CD4-positive, alpha-beta T cell treated with Interleukin-17A for 1 hour (primary cell): ENCODE measurements at places on chromosomes 7 and 10.

DNA sequence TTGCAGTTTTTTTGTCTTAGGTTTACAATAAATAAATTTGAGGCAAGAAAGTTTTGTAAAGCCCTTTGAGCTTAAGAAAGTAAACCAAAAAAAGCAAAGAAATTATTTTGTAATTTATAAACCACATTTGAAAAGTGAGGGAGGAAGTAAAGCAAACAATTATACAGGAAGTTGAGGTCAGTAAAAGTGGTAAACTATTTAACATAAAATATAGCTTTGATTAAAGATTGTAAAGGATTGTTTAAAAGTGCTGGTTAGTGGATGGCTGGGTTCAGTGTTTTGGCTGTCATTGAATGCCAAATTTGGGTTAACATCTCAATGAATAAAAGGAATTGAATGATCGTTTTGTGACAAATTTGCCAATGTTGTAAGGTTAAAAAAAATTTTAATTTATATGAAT lies 9.9 kb downstream of the SOSTDC1 start:
- no peak for DNase-seq

GRCh38 chr7:48466713-48467112 lies 295.5 kb downstream of the ABCA13 start:
- no peak for DNase-seq

- DNase-seq: no peak
Observed at GRCh38 chr10:36221101-36221500, 579.0 kb upstream of the FZD8 start.

DNA sequence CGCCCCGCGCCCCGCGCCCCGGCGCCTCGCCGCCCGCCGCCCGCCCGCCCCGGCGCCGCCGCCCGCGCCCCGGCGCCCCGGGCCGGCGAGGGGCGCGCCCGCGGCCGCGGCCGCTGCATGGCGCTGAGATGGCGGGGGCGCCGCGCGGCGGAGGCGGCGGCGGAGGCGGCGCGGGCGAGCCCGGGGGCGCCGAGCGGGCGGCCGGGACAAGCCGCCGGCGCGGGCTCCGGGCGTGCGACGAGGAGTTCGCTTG lies 174 bp downstream of the ADCY1 start:
- DNase-seq: no peak

GRCh38 chr7:97167176-97167575 lies 49.7 kb downstream of the SDHAF3 start:
- no peak for DNase-seq

- no peak for DNase-seq
Observed at GRCh38 chr7:35705932-35706461, 11.1 kb upstream of the HERPUD2 start.

DNA sequence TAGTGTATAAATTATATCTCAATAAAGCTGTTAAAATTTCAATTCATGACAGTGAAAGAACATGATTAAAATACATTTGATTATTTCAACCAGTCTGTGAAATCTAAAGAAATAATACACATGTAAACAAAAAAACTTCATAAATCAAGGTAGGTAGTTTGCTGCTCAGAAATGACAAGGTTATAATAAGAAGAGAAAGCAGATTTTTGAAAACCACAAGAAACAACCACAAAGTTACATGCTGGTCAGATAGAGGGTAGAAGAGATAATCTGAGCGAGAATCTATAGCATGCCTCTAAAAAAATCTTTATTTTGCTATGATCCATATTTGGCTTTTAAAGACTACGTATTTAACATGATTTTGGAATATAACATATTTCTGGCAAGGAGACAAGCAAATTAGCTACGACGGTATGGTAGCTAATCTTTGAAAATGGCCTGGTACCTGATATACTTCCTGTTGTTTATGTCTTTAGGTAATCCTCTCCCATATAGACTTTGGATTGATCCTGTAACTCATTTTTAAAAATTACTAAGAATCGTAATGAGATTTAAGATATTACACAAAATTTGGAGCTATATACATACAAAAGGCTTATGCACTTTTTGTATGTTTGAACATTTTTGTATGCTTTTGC lies 23.5 kb upstream of the VCL start:
- peak; percentile 55 for DNase-seq

DNA sequence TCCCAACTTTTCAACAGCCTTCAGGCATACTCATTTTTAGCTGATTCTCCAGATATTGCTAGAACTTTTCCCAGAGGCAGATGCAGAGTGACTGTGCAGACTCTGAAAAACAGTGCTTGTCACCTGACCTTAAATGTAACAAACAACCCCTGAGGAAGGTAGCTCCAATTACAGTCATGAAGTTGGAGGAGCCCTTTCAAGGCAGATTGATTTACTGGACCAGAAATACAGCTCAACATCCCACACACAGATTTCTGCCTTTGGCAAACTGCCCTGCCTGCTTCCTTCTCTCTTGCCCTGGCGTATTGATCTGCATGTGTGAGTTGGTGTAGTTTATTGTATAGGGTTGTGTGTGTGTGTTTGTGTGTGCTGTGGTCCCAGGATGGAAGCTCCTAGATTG lies 38.5 kb downstream of the PYROXD2 start:
- DNase-seq: no peak

- no peak for DNase-seq
Observed at GRCh38 chr7:117025891-117026290, 72.6 kb downstream of the ST7 start.

GRCh38 chr7:1531979-1532455 lies 1.5 kb downstream of the MAFK start:
- peak; percentile 24 for DNase-seq

GRCh38 chr7:3464900-3465622 lies 164.0 kb downstream of the SDK1 start:
- DNase-seq: peak; percentile 6

GRCh38 chr10:2619916-2620315 lies 447.4 kb upstream of the PFKP start:
- DNase-seq: no peak

DNA sequence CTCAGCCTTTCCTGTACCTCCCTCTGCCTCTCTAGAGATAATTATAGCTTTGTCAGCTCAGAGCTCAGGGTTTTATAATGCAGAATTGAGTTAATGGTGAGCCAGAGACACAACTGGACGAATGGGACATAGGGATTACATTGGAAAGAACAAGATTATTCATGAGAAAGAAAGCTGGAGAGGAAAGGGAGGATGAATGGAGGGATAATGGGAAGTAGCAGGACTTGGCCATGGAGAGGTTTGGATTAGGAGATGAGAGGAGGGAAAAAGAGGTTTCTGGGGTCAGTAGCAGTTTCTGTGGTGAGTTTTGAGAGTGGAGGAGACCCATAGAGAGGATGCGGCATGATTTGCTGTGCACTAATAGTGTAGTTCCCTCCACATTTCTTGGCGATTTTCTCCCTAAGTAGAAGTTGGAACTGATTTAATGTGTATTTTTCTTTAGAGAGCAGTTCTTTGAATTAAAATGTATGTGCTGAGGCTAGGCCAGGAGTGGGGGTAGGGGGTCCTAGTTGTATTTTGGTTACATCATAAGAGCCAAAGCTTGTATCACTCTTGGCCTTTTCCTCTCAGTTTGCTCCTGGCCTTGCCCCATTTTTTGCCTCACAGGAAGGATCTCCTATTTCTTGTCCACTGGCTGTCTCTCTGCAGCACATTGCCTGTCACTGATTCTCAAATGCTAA lies 107.4 kb downstream of the MKX start:
- no peak for DNase-seq

- peak; percentile 60 for DNase-seq
Observed at GRCh38 chr7:134458341-134458805, 527 bp downstream of the AKR1B1 start.

- DNase-seq: no peak
Observed at GRCh38 chr7:157602581-157602980, 265.8 kb downstream of the DNAJB6 start.

DNA sequence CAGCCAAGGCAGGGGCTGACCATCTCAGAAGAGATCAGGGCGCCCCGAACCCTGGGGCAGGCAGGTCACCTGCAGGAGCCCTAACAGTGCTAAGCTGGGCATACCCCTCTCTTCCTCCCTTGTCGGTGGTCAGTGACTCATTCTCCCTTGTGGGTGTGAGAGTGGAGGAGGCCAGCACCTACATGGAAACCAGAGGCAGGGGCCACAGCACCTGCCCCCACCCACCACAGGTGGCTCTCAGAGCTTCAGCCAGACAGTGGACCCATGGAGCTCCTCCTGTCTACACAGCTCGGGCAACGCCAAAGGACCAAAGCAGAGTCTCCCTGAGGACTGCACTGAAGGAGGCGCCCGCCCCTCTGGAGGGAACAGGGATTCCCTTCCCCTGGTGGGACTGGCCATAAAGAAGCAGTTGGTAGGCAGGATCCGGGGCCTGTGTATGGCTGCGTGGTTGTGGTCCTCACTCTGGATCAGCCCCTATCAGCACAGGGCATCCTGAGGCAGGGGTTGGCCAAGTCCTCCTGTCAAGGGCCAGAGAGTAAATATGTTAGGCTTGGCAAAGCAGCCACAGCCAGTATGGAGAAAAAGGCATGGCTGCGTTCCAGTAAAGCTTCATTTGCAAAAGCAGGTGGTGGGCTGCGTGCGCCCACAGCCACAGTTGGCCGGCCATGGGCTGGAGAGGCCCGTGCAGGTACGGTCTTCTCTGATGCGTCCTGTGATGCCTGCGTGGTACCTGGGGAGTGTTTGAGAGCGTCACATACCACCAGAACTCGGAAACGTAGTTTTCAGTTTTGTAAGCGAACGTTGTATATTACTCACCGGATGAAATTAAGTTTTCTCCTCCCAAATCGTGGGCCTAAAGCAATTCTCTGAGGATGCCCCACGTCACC lies 198.2 kb downstream of the EBF3 start:
- no peak for DNase-seq

DNA sequence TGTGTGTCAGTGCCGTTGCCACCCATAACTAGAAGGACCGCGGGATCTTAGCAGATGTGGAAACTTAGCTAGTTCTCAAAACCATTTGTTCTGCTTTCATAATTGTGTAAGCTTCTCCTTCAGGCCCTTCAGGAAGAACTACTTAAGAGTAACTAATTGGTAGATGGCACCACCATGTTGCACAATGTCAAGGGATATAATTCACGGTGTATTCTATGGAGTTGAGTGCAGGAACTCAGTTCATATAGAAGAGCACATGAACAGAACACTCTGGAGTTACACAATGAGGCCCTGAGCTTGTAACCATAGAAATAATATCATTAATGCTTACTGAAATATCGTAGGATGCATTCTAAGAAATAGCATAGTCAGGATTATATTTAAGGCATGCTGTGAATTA lies 126.5 kb upstream of the GAD2 start:
- DNase-seq: no peak

DNA sequence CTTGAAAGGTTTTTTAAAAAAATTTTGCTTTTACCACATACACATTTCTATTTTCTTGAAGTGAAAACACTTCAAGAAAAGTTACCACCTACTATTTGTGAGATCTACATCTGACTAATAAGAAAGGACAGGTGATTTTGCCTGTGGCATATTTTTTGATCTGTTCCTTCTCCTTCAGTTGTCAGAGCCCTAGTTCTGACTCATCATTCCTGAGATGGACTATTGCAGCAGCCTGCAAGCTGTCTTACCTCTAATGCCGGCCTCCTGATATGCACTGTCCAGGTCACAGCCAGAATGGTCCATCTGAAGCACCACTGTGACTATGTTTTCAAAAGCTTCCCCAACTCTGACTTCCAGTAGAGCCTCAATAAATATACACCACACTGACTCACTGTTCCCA lies 28.2 kb upstream of the ANK3 start:
- DNase-seq: no peak

- no peak for DNase-seq
Observed at GRCh38 chr10:88491314-88491713, 91.8 kb downstream of the RNLS start.

DNA sequence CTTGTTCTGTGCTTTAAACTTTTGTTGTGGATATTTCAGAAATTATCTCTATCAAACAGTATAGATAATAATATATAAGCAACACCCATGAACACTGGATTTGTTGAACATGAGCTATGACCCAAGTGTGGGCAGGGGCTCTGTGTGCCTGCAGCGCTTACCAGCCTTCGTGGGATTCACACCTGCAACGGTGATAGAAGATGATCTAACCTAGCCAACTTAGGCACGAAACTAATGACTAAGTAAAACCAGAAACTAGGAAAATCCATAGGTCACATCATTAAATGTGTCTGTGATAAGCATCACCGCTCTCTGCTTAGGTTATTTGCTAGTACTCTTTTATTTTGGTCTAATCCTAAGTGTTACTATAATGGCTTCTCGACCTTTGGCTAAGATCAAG lies 18.0 kb downstream of the SPAG6 start:
- no peak for DNase-seq

GRCh38 chr7:29197916-29198315 lies 3.3 kb downstream of the CHN2 start:
- no peak for DNase-seq

- no peak for DNase-seq
Observed at GRCh38 chr10:8584666-8585065, 530.2 kb downstream of the GATA3 start.

- no peak for DNase-seq
Observed at GRCh38 chr7:47759056-47759706, 177.3 kb upstream of the TNS3 start.

GRCh38 chr7:21054427-21055112 lies 267.9 kb upstream of the SP8 start:
- no peak for DNase-seq

DNA sequence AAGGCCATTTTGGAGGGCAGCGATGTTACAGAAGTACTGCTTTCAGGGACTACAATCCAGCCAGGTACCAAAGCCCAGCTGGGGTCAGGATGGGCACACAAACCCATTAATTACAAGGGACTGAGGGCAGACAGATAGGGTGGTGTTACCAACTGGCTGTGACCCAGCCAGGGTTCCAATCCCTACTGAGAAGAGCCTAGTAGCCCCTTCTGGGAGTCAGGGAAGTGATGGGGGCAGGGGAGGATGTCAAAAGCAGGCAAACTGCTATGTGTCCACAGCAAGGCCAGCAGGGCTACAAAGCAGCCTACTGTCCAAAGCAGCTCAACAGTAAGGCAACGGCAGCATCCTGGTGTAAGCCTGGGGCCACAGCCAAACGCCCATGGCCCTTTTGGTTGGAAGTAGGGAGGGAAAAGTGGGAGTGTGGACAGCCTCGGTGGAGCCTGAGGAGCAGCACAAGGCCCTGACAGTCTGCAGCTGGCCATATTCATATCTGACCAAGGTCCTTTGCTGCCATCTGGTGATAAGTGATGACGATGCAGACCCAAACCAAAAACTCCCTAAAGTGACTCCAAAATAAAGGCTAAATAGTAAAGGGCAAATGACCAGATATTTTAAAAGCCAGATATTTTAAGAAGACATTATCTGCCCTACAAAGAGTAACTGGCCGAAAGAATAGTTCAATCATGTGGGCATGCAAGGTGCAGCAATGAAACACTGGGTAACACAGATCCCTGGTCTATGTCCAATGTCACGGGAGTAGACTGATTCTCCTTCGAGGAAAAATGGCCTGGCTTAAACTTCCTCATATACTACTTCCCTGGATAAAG lies 56.9 kb downstream of the XPNPEP1 start:
- no peak for DNase-seq

DNA sequence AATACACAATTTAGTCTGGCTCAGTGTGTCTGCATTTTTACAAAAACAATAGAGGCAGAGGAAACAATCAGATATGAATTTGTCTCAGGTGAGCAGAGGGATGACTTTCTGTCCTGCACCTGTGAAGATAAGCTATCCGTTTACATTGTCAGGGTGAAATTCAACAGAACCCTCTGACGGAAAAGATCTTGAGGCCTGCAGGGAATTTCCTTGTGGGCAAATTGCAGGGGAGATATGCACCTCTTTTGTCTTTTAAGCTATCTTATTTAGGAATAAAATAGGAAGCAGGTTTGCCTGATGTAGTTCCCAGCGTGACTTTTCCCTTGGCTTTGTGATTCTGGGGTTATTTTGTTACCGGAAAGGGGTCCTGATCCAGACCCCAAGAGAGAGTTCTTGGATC lies 325.1 kb downstream of the GALNT17 start:
- no peak for DNase-seq
